ENCODE measurements at places on chromosomes 4 and X. TPM values are rescaled to one million over a fixed set of nuclear protein-coding genes. Genes with fewer than 3 reads are reported as not detected.

GRCh38 chrX:104987063-104987462, 233.4 kb downstream of the TEX13A start:
- no peaks in the 10 kb centered on the region for H3K4me1 ChIP-seq
- H3K4me3 ChIP-seq, result no peak overlapping the region
- peaks cover 2% of the 10 kb centered on the region for H3K27me3 ChIP-seq
- no peak for DNase-seq

The BST1 gene
- total RNA-seq, result 5.3 TPM

DNA sequence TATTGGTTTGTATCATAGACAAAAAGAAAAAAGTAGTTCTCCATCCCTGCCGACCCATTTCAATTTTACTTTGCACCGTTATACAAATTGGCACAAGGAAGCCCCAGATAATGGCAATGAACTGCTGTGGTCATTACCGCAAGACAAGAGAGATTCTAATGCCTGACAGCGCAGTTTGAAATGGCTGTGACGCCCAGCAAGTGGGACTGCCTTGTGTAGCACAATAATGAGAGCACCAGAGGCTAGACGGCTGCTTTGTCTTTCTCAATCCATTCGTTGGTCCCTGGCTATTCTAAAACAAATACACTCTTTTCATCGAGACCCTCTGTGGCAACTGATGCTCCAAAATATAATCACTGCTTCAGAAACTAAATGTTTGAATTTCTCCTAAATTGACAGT, 192.4 kb upstream of the NEIL3 start:
- no peak for DNase-seq
- H3K4me3 ChIP-seq, result no peak overlapping the region
- H3K27me3 ChIP-seq, result no peaks in the 10 kb centered on the region
- peaks cover 2% of the 10 kb centered on the region for H3K4me1 ChIP-seq
- H3K36me3 ChIP-seq, result no peaks in the 10 kb centered on the region

DNA sequence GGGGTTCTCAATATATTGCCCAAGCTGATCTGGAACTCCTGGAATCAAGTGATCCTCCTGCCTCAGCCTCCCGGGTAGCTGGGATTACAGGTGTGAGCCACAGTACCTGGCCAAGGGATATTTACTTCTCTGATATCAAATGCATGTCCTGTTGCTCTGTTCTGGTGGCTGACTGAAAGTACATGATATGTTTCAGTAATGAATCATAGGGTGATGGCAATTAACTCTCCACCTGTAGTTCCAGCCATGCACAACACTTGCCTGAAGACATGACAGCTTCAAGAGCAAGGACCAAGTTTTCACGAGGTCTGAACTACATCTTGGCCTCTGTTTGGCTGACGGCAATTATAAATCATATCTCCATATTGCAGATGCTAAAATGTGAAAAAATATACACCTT, 9.1 kb downstream of the ZCCHC4 start:
- H3K27ac ChIP-seq, result no peak overlapping the region
- no peak overlapping the region for H3K4me3 ChIP-seq
- 0 out of 2 replicates have a peak, but pooled peaks cover 5% of the 10 kb centered on the region for H3K36me3 ChIP-seq
- H3K27me3 ChIP-seq, result no peaks in the 10 kb centered on the region

- no peaks in the 10 kb centered on the region for H3K4me1 ChIP-seq
- DNase-seq, result no peak
- no peaks in the 10 kb centered on the region for H3K36me3 ChIP-seq
- peaks cover 63% of the 10 kb centered on the region for H3K27me3 ChIP-seq
- H3K27ac ChIP-seq, result no peak overlapping the region
These were observed 63.1 kb downstream of the SORCS2 start for GRCh38 chr4:7255488-7255881.

The VSIG4 gene
- not detected for total RNA-seq

The EDNRA gene
- total RNA-seq, result 6.5 TPM

DNA sequence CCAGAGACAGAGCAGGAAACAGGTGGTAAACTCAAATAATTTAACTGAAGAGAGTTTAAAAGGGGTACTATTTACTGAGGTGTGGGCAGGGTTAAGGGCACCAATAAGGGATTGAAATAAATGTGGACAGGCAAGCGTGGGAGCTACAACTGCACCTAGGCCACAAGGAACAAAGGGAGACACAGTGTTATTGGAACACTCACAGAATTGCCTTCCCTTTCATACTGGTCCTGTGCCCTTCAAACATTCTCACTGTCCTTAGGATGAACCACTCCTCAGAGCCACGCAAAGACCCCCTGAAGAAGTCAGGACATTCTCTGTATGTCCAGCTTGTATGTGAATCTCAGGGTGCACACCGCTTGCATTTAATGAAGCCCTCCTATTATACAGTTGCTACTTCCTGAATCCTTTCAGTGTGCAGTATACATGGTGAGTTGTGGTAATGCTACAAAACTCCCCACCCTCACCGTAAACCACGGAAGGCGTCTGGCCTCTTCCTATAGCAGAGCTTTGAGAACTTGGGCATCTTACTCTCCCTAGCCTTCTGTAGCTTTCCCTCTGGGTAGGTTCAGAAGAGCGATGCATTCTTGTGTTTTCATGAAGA, 9.6 kb upstream of the MRPL1 start:
- DNase-seq, result no peak
- no peaks in the 10 kb centered on the region for H3K36me3 ChIP-seq
- no peaks in the 10 kb centered on the region for H3K4me1 ChIP-seq

DNA sequence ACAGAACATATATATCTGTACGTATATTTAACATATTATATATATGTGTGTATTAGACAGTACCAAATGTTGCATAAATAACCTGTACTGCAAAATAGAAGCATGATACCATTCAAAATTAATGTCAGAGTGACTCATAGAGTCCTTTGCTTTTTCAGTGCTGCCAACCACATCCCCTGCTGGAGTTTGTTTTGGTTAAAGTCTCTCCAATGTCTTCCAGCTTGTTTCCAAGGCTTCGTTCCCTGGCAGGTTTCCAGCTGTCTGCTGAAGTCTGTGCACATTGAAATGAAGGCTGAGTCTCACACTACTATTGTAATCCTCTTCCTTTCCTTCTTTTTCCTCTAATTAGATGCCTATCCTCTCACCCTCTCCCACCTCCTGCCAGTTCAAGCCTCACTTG, 14.9 kb downstream of the NRK start:
- no peak overlapping the region for H3K27ac ChIP-seq
- H3K27me3 ChIP-seq, result peaks cover 1% of the 10 kb centered on the region
- no peak overlapping the region for H3K4me3 ChIP-seq
- no peaks in the 10 kb centered on the region for H3K36me3 ChIP-seq

The CXCL6 gene
- not detected for total RNA-seq

The SLC9B1 gene
- 0.28 TPM for total RNA-seq

GRCh38 chr4:121304893-121305292, 75.9 kb downstream of the QRFPR start:
- no peak overlapping the region for H3K27ac ChIP-seq
- H3K36me3 ChIP-seq, result no peaks in the 10 kb centered on the region
- DNase-seq, result no peak
- no peaks in the 10 kb centered on the region for H3K27me3 ChIP-seq
- no peaks in the 10 kb centered on the region for H3K4me1 ChIP-seq
- H3K4me3 ChIP-seq, result no peak overlapping the region

DNA sequence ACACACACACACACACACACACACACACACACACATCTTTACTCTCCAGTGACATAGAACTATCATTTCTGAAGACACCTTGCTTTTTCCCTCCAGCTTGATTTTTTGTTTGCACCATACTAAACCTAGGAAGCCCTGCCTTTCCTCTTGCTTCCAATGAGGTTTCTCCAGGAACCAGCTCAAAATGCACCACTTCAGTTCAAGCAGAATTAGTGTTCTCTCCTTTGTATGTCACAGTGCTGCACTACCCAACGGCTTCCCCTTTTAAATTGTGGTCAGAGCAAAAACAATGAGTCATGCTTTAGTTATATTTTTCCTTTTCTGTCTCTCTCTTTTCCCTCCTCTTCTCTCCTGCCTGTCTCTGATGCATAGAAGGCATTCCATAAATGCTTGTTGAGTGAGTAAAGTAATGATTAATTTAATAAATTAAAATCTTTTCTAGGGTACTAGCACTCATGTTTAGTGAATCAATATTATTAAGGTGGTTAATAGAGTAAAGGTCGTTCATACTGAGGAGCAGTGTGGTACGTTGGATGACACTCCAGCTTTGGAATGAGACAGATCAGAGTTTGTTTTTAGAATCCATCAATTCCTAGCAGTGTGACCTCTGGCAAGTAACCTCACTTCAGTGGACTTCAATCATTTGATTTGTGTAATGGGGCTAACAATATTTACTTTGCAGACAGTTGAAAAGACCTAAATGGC, 5.9 kb downstream of the RTL3 start:
- H3K27ac ChIP-seq, result no peak overlapping the region
- no peak overlapping the region for H3K4me3 ChIP-seq
- no peaks in the 10 kb centered on the region for H3K36me3 ChIP-seq
- H3K4me1 ChIP-seq, result no peaks in the 10 kb centered on the region

- H3K27me3 ChIP-seq, result peaks cover 4% of the 10 kb centered on the region
- H3K4me1 ChIP-seq, result no peaks in the 10 kb centered on the region
- no peak for DNase-seq
- H3K27ac ChIP-seq, result no peak overlapping the region
- no peak overlapping the region for H3K4me3 ChIP-seq
- no peaks in the 10 kb centered on the region for H3K36me3 ChIP-seq
These were observed 14.3 kb upstream of the RAB28 start for GRCh38 chr4:13498469-13498868.

The ELF2 gene
- 37.8 TPM for total RNA-seq

The G3BP2 gene
- 306 TPM for total RNA-seq

DNA sequence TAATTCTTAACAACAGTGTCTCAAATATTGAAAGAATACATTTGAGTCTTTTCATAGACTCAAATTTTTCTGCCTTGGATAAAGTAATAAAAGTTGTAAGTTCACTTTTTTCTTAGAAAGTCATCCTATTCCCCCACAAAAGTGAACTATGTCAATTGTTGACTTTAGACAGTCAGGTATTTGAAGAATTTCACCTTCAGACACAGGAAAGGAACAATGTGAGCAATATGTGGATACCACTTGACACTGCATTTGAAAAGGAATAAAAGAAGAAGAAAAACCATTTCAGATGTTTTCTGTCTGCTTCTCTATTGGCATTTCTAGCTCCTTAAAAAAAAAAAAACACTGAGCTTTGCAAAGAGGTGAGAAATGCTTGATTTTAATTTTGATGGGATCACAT, 1389.0 kb upstream of the IGFBP7 start:
- DNase-seq, result no peak
- no peak overlapping the region for H3K27ac ChIP-seq
- H3K27me3 ChIP-seq, result no peaks in the 10 kb centered on the region
- no peaks in the 10 kb centered on the region for H3K4me1 ChIP-seq
- no peak overlapping the region for H3K4me3 ChIP-seq

- no peaks in the 10 kb centered on the region for H3K4me1 ChIP-seq
- DNase-seq, result no peak
- no peaks in the 10 kb centered on the region for H3K36me3 ChIP-seq
- peaks cover 14% of the 10 kb centered on the region for H3K27me3 ChIP-seq
- H3K27ac ChIP-seq, result no peak overlapping the region
These were observed 20.4 kb downstream of the MSANTD1 start for GRCh38 chr4:3269105-3269927.

The STK26 gene
- total RNA-seq, result 0.28 TPM

The HTR2C gene
- not detected for total RNA-seq

The CXCL1 gene
- not detected for total RNA-seq
